ENCODE measurements at places on chromosomes 1 and 21. TPM values are rescaled to one million over a fixed set of nuclear protein-coding genes. Genes with fewer than 3 reads are reported as not detected.

- DNase-seq = no peak
Measured at GRCh38 chr1:76289692-76290091, 215.1 kb downstream of the ST6GALNAC3 start.

DNA sequence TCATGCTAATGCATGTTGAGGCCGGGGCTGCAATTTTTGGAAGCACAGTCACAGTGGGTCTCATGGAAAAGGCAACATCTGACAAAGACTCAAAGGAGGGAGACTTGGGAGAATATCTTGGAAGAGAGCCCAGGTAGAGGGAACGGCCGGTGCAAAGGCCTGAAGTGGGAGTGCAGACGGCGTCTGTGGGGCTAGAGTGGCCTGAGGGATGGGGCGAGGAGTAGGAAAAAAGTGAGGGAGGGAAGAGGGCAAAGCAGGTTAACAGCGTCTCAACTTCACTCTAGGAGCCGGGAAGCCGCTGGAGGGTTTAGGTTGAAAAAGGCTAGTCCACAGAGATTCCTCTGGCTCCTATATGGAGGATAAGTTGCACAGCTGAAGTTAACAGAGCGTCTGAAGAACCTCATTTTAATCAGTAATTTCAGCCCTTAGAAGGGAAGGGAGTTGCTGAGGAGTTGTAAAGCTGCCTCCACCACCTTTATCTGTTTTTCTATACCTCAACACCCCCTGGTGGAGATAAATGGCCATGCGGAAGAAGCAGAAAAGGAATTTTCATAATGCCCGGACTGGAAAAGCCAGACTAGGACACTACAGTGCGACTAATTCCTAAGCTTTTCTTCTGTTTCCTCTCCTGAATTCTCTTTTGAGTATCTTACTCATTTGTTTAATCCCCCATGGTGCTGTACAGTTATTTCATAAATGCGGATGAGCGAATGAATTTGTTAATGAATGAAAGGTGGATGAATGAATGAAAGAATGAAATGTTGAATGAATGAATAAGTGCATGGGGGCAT, 78.7 kb upstream of the ZNF281 start:
- DNase-seq = no peak

GRCh38 chr1:18348354-18348753, 132.4 kb upstream of the KLHDC7A start:
- DNase-seq = no peak

GRCh38 chr1:161298116-161298515, 11.7 kb downstream of the MPZ start:
- no peak for DNase-seq

GRCh38 chr1:57761628-57762027, 337.8 kb upstream of the DAB1 start:
- DNase-seq = no peak

Gene DNAJC6
- total RNA-seq = 6.6 TPM

Gene INSRR
- total RNA-seq = not detected

Gene PM20D1
- 0.72 TPM for total RNA-seq
